Activated T-cell treated with anti-CD3 and anti-CD28 coated beads for 48 hours (primary cell): ENCODE measurements at places on chromosomes 5 and 9.

DNA sequence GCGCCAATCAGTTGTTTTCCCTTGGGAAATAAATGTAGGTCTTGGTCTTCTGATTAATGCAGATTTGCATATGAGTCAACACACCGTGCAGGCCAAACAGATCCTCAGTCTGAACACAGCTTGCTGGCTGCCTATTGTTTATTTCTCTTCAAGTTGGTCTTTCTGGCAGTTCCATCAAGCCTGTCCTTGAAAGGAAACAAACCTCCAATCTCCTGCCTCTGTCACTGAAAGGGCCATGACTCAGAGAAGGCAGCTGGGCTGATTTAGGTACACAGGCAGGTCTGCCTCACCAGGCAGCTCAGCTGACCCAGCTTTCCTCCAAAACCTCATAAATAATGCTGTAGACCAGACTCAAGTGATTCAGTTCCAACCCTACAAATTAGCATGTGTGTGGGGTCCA, 175.9 kb downstream of the MAN2A1 start:
- DNase-seq, result no peak

GRCh38 chr5:142325725-142326479, 1.1 kb upstream of the SPRY4 start:
- DNase-seq, result peak; percentile 8

- no peak for DNase-seq
Observed at GRCh38 chr5:161157925-161158324, 305.9 kb upstream of the ATP10B start.

DNA sequence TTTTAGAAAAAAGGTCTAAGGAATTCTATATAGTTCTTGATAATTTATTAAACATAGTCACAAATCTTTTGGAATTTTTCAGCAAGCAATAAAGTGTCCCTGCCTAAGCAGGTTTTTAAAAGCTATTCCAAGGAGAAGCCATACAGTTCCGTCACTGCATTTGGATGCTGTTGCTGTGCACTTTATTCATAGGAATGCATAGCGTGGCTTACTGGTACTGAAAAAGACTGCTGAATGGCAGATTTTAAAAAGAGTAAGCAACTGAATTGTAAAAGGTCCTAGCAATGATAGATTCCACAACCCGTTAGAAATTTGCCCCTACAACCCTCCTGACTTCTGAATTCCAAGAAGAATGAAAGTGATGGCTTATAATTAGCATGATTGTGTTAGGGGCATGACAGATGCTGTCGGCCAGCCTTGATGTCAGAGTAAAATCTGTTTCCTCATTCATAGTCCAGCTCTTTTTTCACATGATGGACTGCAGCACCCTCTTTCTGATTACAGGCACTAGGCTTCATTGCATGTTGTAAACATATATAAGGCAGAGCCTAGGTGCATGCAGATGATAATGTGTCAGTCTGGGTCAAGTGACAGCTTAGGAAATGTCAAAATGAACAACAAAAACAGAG, 227.0 kb downstream of the PDE4D start:
- no peak for DNase-seq
